ENCODE measurements at places on chromosomes 3 and 15. TPM values are rescaled to one million over a fixed set of nuclear protein-coding genes. Genes with fewer than 3 reads are reported as not detected.

The NR2C2 gene
- 36.6 TPM for total RNA-seq

The DISP2 gene
- 0.54 TPM for total RNA-seq

The IGDCC3 gene
- total RNA-seq, result not detected

The PLD1 gene
- total RNA-seq, result 4.8 TPM

The DGKG gene
- 6.2 TPM for total RNA-seq

The CLRN1 gene
- total RNA-seq, result not detected

The PFKFB4 gene
- total RNA-seq, result 10.8 TPM

The ISLR2 gene
- total RNA-seq, result not detected

The CPEB1 gene
- total RNA-seq, result 0.27 TPM

The LPCAT4 gene
- 14.5 TPM for total RNA-seq

The CPN2 gene
- not detected for total RNA-seq

The FOXB1 gene
- not detected for total RNA-seq

The RFTN1 gene
- 42.0 TPM for total RNA-seq

The HIGD2B gene
- total RNA-seq, result under 0.01 TPM

The UMPS gene
- 17.8 TPM for total RNA-seq

The GHSR gene
- total RNA-seq, result not detected

The TRPM1 gene
- under 0.01 TPM for total RNA-seq

The LRRC28 gene
- 26.1 TPM for total RNA-seq

The GXYLT2 gene
- total RNA-seq, result 0.27 TPM

The PRSS50 gene
- under 0.01 TPM for total RNA-seq

The SEMA5B gene
- 0.27 TPM for total RNA-seq

The ATP13A5 gene
- not detected for total RNA-seq

The CLDN18 gene
- not detected for total RNA-seq

The ARL6IP5 gene
- 144 TPM for total RNA-seq

The ABHD17C gene
- 1.6 TPM for total RNA-seq

The THAP10 gene
- 0.54 TPM for total RNA-seq

The UTS2B gene
- total RNA-seq, result under 0.01 TPM

The VIPR1 gene
- total RNA-seq, result 1.1 TPM

The SMAD6 gene
- 3.2 TPM for total RNA-seq

The EPHB3 gene
- total RNA-seq, result 0.54 TPM
